ENCODE measurements at places on chromosomes 6 and 20.

DNA sequence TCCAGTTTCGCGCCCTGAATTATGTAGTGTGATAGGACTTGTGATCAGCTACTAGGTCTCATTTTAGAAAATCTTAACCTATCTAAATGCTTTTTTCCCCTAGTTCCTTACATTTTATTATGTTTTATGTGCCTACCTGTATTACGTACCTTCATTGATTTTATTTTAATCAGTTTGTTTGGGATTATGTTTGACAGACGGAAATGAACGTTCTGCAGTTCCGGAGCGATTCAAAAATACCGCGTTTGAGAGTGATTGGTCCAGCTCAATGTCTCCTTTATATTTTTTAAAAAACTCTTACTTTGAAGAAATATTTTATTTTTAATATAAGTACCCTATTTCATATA lies 114.3 kb upstream of the BTN3A2 start:
- peak overlapping the region; percentile 95 for H3K27ac ChIP-seq
- H3K4me1 ChIP-seq, result peaks cover 5% of the 10 kb centered on the region
- no peaks in the 10 kb centered on the region for H3K36me3 ChIP-seq
- no peak for DNase-seq

GRCh38 chr20:61447952-61448351 lies 195.9 kb downstream of the CDH4 start:
- H3K27ac ChIP-seq, result no peak overlapping the region
- H3K4me3 ChIP-seq, result no peak overlapping the region
- no peaks in the 10 kb centered on the region for H3K27me3 ChIP-seq
- no peak for DNase-seq
- H3K4me1 ChIP-seq, result peaks cover 25% of the 10 kb centered on the region

DNA sequence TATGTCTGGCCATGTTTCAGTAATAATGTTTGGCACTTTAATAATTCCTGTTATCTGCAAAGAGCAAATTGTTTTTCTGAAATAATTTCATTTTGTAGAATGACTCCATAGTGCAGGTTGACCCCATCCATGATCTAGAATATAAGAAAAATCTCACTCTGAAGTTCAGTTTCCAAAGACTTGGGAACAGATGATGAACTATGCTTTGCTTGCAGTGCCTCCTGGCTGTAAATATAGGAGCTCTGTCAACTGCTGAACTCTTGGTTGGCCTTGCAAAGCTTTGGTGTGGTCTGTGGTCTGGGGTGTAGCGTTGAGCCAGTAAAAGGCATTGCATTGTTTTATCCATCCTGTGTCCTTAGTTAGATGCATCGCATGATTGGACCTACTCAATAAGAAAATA lies 104.0 kb downstream of the PLCB4 start:
- no peaks in the 10 kb centered on the region for H3K36me3 ChIP-seq
- no peaks in the 10 kb centered on the region for H3K27me3 ChIP-seq
- no peak for DNase-seq

GRCh38 chr20:36368869-36369268 lies 62.7 kb downstream of the DLGAP4 start:
- no peak overlapping the region for H3K27ac ChIP-seq
- H3K4me3 ChIP-seq, result no peak overlapping the region
- peaks cover 2% of the 10 kb centered on the region for H3K4me1 ChIP-seq
- H3K27me3 ChIP-seq, result no peaks in the 10 kb centered on the region

- peak; percentile 65 for DNase-seq
- H3K27me3 ChIP-seq, result peaks cover 4% of the 10 kb centered on the region
- H3K36me3 ChIP-seq, result no peaks in the 10 kb centered on the region
- no peak overlapping the region for H3K4me3 ChIP-seq
- H3K4me1 ChIP-seq, result peaks cover 18% of the 10 kb centered on the region
- no peak overlapping the region for H3K27ac ChIP-seq
These were observed 3.1 kb upstream of the CABLES2 start for GRCh38 chr20:62409931-62410745.

DNA sequence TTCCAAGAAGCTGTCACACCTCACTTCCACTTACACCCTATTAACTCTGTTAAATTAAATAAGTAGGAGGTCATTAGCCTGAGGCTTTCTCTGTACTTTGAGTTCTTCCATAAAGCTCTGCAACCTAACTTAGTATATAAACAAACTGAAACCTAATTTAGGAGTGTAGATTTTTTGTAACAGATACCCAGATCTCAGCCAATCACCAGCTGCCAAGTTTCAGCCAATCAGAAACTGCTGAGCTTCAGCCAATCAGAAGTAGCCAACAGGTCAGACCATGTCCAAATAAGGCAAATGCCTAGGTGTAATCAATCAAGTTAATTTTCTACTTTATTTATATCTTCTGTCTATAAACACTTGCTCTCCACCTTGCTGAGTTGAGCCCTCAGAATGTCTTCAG lies 142.7 kb upstream of the SULF2 start:
- H3K4me3 ChIP-seq, result no peak overlapping the region
- DNase-seq, result no peak
- no peak overlapping the region for H3K27ac ChIP-seq
- H3K36me3 ChIP-seq, result no peaks in the 10 kb centered on the region
- H3K4me1 ChIP-seq, result peaks cover 9% of the 10 kb centered on the region

DNA sequence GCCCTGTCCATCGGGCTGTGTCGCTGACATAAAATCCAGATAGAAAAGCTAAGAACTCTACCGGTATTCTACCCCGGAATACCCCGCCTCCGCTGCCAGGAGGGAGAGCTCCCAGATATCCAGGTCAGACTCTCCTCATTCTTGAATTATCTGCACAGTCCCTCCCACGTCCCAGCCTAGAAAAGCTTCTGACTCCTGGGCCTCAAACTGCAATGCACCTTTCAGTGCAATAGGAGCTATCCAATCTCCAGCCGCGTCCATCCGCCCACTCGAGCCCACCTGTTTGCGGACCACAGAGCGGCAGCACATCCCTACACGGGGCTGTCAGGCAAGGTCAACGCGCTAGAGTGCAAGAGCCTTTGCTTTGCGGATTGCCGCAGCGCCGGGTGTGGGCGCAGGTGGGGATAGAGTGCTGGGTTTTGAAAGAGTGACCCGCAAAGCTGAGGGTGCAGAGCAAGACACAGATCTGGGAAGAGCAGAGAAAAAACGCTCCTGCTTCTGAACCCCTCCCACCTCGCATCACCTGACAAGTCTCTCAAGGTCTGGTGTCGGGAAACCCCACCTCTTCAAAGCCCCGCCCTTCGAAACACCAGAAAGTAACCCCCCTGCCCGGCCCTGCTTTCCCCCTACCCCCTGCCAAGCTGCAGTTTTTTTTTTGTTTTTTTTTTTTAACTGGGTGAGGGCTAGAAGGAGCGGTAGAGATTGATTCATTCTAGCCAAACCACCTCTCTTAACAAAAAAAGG lies 1.3 kb downstream of the TAPBP start:
- DNase-seq, result no peak
- H3K4me3 ChIP-seq, result peak overlapping the region; percentile 79
- no peak overlapping the region for H3K27ac ChIP-seq

DNA sequence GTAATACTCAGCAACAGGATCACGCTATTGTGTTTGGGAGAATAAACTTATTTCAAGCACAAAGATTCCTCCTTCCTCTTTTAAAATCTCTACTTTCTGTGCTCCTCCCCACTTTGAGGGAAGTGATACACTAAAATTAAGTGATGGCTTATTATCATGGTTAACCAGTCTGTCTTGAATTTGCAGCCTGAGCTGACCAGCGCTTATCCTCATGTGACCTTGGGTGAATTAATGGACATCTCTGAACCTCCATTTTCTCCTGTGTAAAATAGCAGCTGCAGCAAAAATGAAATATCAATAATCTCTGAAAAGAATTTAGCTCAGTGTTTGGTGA lies 222.6 kb downstream of the BCAS1 start:
- no peak overlapping the region for H3K27ac ChIP-seq
- H3K4me1 ChIP-seq, result no peaks in the 10 kb centered on the region
- no peaks in the 10 kb centered on the region for H3K27me3 ChIP-seq
- H3K4me3 ChIP-seq, result no peak overlapping the region
- DNase-seq, result no peak

DNA sequence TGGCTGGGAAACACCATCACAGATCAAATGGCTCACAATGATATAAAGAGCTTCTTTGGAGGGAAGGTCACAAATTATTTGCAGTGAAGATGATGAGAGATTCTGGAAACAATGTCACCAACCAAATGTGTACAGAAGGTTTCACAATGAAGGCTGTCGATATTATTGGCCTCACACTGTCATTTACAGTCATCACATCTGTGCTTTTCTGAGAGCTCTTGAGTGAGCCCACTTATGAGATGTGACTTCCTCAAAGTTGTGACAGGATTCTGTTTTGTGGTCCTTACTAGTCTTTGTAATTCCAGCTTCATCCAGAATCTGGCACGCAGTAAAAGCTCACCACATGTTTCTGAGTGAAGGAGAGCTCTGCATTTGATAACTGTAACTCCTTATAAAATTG lies 133.6 kb downstream of the LMBRD1 start:
- H3K36me3 ChIP-seq, result no peaks in the 10 kb centered on the region
- H3K27me3 ChIP-seq, result no peaks in the 10 kb centered on the region
- H3K27ac ChIP-seq, result no peak overlapping the region
- H3K4me3 ChIP-seq, result no peak overlapping the region
- no peak for DNase-seq
